NCI-H226 (cell line): ENCODE measurements at places on chromosomes 6 and 20.

- DNase-seq, result no peak
These were observed 288.0 kb upstream of the POU3F2 start for GRCh38 chr6:98546376-98546775.

- DNase-seq, result no peak
These were observed 215.2 kb downstream of the SLC35F1 start for GRCh38 chr6:118122161-118122725.

GRCh38 chr6:26272171-26272637, 92.8 kb upstream of the BTN3A2 start:
- peak; percentile 38 for DNase-seq

DNA sequence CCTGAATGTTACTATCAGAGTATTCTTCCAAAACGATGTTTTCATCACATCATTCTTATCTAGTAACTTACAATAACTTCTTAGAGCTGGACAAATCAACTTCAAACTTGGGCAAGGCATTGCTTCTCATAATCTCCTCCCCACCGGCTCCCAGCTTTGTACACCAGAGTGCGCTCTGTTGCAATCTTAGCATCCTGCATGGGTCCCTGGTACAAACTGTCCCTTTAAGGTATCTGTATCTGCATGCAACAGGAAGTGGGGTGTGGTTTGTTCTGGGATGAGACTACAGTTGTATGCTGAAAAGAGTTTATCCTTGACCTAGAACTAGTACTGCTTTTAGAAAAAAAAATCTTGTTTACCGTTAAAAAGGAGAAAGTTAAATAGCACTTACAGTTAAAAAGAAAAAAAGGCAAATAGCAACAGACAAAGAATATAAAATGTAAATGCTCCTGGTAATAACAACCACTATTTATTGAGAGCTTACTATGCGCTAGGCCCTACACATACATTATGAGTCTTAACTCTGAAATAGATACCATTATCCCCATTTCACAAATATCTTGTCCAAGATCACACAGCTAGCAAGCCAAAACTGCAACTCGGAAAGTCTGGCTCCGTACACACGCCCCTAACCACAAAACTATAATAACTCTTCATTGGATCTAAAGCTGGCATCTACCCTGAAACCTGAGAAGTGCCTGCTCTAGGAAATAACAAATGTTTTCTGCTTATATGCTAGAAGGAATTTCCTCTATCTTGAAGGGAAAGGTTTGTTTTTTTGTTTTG, 9.8 kb upstream of the HECA start:
- DNase-seq, result peak; percentile 73

DNA sequence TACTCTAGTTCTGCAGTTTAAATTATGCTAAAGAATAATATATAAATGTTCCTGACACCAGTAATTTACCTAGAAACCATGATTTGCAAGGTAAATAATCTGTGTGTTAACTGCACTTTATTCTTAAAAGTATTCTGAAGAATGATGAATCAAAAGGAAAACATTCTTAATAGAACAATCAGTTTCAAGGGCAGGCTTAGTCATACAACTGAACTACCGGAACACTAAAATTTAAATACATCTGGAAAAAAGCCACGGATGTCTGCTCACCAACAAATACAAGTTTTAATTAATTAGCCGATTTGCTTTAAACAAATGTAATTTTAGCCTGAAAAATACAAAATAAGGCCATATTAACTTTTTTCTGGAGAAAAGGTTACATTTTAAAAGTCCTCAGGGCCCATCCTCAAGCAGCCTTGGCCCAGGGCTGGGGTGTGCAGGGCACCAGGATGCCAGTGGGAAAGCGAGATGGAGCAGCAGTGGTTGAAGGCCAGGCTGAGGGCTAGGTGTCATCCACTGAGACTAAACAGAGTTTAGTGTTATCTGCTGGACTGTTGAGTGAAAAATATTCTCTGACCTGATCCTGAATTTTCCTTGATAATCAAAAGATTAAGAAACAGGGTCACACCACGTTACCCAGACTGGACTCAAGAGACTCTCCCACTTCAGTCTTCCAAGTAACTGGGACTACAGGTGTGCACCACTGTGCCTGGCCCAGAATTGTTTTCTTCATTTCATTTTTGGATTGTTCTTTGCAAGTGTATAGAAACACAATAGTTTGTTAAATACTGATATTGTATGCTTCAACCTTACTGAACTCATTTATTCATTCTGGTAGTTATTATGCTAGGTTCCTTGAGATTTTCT, 88.2 kb upstream of the DST start:
- peak; percentile 56 for DNase-seq

GRCh38 chr6:166488076-166488685, 98.3 kb downstream of the RAMACL start:
- DNase-seq, result no peak

- no peak for DNase-seq
These were observed 241.9 kb downstream of the ADGRB3 start for GRCh38 chr6:68876792-68877493.

DNA sequence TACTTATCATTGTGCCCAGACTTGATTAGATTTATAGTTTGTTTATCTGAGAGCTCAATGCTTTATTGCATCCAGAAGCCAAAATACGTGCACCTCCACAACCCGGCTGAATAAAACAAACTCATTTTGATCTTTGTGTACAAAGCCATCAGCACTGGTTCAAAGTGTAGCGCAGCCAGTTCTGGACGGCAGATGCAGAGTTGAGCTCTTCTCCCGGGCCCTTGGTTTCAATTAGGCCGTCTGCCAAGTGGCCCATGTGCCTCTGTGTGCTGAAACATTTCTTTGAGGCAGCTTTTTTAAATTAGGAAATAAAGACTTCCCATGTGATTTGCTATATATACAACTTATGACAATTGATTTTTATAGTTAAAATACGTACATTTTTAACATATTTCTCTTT, 96.2 kb upstream of the RSPO3 start:
- no peak for DNase-seq

DNA sequence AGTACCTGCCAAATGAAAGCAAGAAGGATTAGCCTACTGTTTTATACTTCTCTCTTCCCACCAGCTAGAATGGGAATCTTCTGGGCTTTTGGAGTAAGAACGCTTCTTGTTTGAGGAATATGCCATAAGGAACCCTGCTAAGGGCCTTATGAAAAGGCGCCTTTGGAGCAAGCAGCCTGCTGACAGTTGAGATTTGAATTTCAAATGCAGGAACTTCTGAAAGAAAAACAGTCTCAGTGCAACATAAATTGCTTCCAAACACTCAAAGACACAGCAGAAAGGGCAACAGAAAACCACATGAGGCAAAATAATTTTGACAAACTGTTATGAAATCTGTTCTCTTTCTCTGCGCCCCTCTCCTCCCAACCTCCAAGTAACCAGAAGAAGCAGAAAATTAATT, 149.4 kb upstream of the B3GAT2 start:
- DNase-seq, result no peak

GRCh38 chr6:137217801-137218472, 1.2 kb downstream of the IFNGR1 start:
- no peak for DNase-seq

GRCh38 chr6:1609041-1609647, 571 bp upstream of the FOXC1 start:
- no peak for DNase-seq
